Naive thymus-derived CD8-positive, alpha-beta T cell (primary cell): ENCODE measurements at places on chromosomes 12 and 14.
A peak's percentile ranks its signal among the peaks of the same experiment; 100 is the strongest.

GRCh38 chr12:113271853-113272561 is 50.7 kb downstream of the TPCN1 start:
- no peak for DNase-seq

DNA sequence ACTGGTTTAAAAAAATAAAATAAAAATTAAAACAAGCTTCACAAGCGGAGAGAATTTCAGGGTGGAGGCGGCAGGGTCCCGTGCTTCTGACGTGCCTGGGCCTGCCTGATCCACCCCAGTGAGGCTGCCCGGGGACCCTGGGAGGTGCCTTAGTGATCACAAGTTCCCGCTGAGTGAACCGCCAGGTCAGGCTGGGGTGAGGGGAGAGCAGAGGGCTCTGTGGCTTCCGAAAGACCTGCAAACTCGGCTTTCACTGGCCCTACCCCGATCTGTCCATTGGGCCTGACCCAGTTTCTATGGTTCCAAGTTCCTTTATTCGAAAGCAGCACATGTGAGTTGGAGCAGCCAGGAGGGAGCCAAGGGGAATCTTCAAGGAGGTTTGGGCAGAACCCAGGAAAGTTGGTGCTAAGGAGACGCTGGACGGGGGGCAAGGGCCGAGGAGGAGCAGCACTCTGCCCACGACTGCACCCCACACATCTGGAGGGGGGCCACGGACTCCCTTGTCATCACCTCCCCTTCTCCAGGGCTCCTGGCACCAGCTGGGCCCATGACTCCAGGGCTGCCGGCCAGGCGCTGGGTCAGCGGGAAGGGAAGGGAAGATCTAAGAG is 12.9 kb downstream of the MMP14 start:
- DNase-seq = no peak

DNA sequence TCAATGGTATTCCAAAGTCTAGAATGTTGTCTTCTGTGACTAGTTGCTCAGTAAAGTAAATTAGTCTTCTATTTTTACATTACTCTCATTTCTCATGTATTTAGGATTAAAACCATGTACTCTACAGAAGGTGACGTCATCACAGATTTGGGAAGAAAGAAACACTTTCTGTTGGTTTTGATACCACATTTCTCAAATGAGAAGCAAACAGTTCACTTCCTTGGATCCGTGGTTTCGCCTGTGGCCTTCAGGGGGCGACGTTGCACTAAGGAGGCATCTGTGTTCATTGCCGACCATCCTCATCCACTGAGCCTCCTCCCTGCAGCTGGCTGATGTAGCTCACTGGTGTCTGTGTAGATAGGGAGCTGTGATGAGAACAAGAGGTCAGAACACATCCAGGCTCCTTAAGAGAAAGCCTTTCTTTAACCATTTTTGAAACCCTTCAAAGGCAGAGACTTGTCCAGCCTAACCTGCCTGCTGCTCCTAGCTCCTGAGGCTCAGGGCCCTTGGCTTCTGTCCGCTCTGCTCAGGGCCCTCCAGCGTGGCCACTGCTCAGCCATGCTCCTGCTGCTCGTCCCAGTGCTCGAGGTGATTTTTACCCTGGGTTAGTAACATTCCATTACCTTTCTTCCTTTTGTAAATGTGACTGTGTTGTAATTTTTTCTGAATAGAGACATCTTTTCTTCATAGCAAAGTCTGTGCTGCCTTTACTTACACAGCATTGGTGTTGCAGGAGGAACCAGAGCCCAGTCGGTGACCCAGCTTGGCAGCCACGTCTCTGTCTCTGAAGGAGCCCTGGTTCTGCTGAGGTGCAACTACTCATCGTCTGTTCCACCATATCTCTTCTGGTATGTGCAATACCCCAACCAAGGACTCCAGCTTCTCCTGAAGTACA is 220.6 kb upstream of the OR4E1 start:
- DNase-seq = peak; percentile 29

DNA sequence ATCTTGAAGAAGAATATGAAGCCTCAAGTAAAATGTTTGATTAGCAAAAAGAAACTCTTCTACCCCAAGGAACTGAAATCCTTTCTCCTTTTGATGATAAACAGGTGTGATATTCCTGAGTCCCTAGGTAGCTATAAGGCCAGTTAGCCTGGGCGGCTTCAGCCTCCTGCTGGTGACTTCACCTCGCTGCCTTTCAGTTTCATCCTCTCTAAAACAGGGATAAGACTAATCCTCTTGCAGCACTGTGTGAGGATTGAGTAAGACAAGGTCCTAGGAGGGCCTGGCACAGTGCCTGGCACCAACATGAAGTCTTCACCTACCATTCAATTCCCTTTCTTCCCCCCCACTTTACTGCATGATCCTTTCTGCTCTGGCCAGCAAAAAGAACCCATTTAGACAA is 42.1 kb downstream of the CIT start:
- DNase-seq = no peak

GRCh38 chr14:103738701-103739451 is 23.3 kb downstream of the ZFYVE21 start:
- DNase-seq = no peak

DNA sequence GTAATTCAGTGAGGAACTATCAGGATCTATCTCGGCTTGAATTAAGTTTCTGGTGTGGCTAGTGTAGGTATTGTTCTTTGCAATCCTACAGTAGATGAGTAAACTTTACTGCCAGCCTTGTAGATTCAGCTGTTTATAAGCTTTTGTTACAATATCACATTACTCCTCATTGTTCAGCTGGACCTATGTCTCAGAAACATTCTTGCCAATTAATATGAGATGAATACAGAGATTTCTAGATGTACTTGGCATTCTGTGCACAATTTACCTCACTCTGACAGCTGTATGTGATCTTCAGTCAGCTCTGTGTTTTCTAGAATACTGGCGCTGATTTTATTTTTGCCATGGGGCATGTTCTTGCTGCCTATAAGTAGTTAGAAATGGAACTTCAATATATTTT is 55.7 kb downstream of the METTL25 start:
- DNase-seq = no peak
